ENCODE measurements at places on chromosomes 2 and 18.

- DNase-seq = no peak
Measured at GRCh38 chr2:197215748-197216360, 94.7 kb downstream of the ANKRD44 start.

- DNase-seq = no peak
Measured at GRCh38 chr2:39221459-39221858, 22.3 kb downstream of the CDKL4 start.

DNA sequence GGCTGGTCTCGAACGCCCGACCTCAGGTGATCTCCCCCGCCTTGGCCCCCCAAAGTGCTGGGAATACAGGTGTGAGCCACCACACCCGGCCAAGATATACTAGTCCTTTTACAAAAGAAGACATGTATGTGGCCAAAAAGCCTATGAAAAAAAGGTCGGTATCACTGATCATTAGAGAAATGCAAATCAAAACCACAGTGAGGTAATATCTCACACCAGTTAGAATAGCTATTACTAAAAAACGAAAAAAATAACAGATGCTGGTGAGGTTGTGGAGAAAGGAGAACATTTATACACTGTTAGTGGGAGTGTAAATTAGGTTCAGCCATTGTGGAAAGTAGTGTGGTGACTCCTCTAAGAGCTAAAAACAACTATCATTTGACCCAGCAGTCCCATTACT is 26.4 kb downstream of the KLHL23 start:
- DNase-seq = no peak

DNA sequence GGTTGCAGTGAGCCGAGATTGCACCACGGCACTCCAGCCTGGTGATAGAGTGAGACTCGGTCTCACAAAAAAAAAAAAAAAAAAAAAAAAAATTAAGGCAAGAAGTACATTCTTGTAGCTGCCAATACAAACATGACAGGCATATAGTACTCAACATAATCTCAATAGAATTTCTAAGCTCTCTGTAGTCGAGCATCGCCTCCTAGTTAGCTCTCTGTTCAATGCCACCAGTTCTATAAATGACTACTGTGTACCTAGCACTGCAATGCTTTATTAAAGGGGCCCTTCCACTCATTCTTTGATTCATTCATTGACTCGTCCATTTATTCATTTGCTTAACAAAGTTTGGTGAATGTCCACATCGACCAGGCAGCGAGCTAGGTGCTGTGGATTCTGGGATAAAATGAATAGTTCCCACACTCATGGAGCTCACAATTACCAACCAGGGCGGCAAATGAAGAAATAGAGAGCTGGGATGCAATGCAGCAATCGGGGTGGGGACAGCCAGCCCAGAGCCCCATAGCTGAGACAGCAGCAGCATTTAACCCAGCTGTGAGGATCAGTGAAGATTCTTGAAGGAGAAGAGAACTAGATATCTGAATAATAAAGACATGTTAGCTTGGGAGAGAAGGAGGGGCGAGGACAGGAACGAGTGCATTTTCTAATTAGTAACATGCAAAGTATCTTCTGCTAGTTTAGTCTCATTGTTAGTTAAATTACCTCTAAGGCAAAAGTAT is 349.8 kb downstream of the LPIN1 start:
- no peak for DNase-seq

DNA sequence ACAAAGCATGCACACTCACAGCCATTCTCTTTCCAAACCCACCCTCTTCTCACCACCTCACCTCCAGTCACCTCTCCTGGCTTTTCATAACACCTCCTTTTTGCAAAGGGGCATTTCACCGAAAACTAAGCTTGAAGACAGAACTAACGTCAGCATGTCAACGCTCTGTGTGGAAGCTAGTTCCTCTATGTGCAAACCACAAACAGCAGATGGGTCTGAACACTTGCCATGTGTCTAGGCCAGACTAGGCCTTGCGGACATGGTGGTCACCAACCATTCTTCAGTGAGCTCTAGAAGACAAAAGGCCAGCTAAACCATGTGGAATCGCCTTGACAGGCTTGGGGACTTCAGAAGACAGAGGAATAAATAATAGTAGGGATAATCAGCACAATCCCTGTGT is 148.5 kb downstream of the TXNL1 start:
- no peak for DNase-seq

- DNase-seq = no peak
Measured at GRCh38 chr18:42527766-42528165, 572.7 kb downstream of the PIK3C3 start.

DNA sequence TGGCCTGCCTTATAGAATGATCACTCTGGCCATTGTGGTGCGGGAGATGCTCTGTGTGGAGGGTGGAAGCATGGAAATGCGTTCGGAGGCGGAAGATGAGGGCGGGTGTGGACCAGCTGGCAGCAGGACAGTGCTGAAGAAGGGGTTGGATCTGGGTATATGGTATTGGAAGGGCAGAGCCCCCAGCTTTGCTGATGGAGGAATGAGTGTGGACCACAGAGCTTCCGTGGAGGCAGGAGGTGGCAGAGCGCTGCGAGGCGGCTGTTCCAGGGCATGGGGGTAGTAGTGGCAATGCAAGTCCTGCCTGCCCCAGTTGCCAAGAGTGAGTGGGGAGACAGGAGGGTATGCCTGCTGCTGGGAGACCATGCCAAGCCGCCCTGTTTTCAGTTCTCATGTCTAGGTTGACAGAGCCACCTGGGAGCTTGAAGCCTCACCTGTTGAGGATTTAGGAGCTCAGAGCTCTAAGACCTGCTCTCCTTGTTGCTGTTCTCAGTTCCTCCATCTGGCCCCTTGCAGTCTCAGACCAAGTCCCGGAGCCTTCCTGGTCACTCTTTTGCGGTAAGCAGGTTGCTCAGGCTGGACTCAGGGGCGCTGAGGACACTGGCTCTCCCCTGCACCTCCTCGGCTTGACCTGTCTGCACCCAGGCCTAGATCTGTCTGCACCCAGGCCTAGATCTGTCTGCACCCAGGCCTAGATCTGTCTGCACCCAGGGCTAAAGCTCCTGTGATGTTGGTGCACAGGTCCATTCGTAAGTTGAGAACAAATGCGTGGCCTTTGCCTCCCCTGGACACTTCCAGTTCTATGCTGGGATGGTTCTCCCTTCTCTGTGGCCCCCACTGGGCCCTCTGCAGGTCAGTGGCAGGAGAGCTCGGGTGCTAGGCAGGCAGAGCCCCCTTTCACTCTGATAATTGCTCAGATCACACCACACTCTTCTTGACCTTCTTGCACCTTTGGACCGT is 290.5 kb upstream of the HS6ST1 start:
- DNase-seq = no peak

DNA sequence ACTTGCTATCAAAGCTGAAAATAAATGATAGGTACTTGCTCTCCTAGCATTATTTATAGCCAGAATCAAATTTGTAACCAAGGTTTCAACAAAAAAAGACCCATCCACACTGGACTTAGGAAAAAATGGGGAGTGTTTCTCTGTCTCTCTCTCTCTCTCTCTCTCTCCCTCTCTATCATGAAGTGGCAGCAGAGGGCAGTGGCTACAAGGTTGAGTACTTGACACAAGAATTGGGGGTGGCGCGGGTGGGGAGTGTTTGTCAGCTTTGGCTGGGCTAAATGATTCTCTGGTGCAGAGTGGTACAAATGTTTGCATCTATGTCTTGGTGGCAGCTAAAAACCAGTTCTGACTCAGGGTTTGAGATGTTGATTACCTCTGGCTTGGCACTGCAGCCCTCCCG is 85.0 kb downstream of the RBM43 start:
- no peak for DNase-seq

- DNase-seq = peak; percentile 62
Measured at GRCh38 chr18:45357686-45358470, 257.4 kb upstream of the SLC14A2 start.

GRCh38 chr2:27911458-27912210 is 21.1 kb downstream of the BABAM2 start:
- no peak for DNase-seq

DNA sequence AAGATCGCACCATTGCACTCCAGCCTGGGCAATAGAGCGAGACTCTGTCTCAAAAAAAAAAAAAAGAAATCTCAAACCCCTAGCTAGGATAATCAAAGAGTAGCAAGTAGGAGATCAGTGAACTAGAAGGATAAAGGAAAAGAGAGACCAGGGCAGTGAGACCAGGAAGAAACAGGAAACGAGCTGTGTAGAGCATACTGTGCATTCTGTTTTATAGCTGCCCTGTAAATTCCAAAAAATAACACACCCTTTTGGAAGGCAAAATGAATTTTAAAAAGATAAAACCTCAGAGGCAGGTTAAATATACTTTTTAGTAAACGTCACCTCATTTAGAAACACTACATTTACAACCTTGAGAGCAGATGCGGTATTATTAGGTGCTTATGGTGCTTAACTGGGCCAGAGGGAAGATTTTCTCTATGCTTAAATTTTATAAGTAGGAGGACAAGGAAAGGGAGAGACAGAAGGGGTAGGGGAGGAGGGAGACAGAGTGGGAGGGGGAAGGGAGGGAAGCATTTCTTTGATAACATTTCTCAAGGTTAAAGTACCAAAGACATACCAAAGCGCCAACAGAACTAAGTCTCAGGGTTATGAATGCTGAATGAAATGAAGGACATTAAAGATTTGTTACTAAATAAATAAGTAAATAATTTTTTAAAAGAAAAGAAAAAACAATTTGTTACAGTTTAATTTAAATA is 30.1 kb downstream of the FEZ2 start:
- no peak for DNase-seq

DNA sequence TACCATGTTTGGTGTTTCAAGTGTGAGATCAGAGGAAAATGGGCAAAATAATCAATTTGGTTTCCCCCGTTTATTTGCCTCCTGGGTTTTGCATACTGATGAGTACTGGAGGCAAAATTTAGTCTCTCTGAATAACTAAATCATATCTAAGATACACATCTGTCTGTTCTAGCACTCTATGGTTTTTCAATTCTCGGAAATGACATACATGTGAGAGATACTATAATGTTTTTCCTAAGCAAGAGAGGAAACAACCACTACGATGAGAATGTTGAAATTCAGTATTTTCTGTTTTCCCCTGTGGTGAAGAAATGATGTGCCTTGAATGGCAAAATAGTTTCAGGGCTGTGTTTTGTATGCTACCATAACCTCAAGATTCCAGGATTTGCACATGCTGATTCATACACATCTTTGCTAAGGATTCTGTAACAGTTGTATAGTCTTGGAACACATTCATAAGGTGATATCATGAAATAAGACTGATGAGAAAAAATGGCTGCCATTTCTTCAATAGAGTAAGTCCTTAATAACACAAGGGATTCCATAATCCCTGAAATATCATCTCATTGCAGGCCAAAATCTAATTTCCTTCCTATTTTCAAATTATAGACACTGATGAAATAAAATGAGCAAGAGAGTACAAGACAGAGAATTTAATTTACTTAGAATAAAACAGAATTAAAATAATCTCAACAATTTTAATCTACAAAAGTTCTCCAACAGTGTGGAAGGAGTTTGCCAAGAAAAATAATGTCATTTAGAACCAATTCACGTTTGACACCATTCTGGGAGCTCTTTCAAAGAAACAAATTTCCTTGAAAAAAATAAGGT is 316.6 kb downstream of the FIGN start:
- DNase-seq = no peak

- DNase-seq = peak; percentile 77
Measured at GRCh38 chr2:46364797-46365457, 67.7 kb downstream of the EPAS1 start.

DNA sequence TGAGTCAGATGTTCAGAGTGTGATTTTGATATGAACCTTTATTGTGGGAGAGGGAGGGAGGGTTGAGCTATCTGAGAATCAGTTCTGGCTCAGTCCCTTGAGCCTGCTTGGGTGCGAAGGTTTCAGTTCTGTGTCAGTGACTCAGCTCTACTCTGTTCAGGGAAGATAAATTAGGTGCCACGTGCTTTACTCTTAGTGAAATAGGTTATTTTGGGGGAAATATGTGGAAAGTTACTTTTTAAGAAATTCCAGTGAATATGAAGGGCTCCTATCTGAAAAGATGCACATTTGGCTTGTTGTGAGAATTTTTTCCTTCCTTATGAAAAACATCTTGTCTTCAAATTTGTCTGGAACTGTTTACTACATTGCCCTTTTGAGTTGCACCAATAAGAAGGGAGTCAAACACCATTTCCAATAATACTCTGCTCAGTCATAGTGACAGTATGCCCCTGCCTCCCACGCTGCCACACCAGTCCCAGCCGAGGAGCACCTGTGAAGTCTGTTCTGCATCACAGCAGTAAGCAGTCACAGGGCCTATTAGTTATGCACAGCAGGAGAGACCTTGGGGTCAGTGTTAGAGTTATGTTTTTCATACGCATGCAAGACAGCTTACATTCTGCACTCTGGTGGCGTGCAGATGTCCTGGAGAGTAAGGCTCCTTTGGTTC is 32.8 kb upstream of the DNAH7 start:
- peak; percentile 44 for DNase-seq

- DNase-seq = peak; percentile 66
Measured at GRCh38 chr2:127721311-127721977, 20.1 kb downstream of the SFT2D3 start.

- DNase-seq = no peak
Measured at GRCh38 chr2:101930847-101931246, 60.9 kb upstream of the IL1R2 start.

DNA sequence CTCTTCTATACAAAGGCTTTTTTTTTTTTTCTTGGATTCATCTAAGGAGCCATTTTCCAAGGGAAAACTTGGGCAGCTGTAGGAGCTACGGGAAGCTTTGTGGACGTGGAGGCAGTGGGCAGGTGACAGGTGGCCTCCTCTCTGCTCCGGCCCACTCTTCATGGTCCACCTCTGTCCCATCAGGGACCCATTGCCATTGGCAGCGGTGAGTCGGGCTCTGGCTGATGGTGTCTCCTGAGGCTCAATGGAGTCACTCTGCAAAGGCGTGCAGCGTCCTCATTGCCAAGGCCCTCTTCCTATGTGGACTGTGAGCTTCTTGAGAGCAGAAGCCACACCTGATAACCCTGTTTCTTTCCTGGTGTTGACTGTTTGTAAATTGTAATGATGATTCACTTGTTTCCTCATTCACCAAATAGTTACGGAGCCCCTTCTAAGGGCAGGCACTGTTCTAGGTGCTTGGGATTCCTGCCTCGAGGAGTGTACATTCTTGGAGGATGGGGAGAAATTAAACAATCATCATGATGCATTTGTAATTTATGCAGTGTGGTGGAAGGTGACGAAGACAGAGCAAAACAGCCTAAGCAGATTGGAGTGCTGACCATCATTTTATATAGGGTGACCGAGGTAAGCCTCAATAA is 240.3 kb upstream of the HS6ST1 start:
- no peak for DNase-seq

DNA sequence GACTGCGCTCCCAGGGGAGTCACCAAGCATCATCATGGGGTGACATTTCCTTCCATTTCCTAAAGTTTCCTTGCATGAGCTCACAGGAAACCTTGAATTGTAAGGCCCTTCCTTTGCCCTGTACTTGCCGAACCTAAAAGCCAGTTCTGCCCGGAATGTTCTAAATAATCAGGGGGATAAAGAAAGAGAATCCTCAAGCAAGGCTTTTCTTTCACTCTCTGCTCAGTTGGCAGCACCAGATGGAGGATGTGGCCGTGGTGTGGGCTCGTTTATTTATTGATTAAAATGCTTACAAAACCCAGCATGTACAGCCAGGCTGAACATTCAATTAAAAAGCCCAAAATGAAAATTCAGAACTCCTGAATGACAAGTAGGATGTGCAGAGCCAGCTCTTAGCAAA is 170.5 kb downstream of the SH3RF3 start:
- DNase-seq = no peak
